ENCODE measurements at places on chromosomes 2 and 18.
A peak's percentile ranks its signal among the peaks of the same experiment; 100 is the strongest.

DNA sequence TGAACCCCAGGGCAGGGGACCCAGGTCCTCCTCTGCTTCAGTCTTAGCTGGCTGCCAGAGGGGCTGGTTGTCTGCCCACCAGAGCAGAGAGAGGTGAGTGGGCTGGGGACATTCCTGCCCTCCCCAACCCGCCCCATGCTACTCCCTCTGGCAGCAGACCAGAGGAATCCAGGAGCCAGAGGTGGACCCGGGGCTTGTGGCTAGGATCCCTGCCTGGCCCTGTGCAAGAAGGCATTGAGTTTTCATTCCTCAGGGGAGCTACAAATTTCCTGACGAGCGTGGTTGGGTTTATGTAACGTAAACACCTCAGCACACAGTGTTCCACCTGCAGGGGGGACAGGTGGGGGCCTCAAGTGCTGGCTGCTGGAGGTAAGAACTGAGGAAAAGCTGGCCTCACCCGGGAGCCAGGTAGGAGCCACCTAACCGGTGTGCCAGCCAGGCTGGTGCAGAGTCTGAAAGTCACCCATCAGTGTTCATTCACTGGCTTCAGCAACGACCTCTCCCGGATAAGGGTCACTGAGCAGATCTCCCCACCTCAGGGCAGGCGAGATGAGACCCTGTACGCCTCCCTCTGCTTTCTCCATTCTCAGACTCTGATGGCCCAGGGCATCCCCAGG, 246.8 kb downstream of the DYSF start:
- DNase-seq, result no peak

DNA sequence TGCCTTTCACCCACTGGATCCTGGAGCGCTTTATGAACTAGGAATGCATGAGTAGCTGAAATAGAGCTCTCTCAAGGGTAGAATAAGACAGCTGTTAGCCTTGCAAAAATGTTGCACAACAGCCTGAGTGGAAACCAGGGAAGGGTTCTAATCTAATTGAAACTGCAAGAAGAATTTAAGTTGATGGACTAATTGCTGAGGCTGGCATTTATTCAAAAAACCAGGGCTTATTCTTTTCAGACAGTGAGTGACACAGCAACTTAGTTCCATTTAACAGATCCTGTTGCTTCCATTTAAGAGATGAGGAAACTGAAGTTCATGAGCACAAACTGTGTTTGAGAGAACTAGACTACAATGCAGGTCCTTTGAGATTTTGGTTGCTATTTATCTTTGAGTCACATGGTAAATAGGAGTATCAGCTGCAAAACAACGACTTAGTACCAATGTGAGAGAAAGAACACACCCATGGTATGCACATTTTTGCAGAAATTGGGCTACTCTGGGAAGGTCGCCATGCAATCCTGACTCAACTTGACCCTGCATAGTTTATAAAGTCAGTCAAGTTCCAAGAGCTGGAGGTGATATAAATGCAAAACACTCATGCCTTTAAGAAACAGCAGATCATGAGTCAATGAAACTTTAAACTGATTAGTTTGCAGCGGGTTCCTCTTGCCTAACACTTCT, 76.4 kb upstream of the PARD3B start:
- no peak for DNase-seq

- no peak for DNase-seq
Observed at GRCh38 chr18:62461591-62461990, 61.2 kb upstream of the ZCCHC2 start.

DNA sequence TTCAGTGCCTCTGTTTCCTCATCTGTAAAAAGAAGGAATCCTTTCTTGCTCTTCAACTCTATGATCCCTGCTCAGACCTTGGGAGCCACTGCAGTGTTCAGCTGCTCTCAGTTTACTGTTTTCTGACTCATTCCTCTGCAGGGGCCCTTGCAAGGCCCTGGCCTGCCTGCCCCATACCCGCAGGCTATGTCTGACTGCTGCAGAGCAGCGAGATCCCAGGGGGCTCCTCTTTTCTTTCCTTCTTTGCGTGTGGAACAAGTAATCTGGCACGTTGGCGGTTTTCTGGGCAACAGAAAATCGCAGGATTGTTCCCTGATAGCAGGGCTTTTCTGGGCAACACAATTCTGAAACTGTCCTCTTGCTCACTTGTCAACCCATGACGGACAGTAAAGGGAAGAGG, 376.0 kb downstream of the DCC start:
- no peak for DNase-seq

- DNase-seq, result peak; percentile 61
Observed at GRCh38 chr18:23231340-23232021, 96.2 kb downstream of the CABLES1 start.

- no peak for DNase-seq
Observed at GRCh38 chr2:98043101-98043500, 43.9 kb upstream of the VWA3B start.

DNA sequence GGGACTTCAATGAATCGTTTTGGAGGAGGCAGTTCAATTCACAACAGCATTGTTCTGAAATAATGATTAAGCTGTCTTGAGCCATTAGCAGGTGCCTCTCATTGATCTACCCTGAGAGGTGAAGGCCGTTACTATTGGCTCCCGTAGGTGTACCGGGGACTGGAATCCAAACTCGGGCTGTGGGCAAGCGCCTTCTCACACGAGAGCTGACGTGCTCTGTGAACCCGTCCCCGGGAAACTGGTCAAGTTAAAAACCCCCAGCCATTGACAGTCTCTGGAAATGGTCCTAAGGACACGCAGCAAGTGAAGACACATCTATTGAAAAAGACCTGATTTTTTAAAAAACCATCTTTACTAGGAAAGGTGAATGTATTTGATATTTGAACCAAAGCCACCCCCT, 8.1 kb upstream of the NFATC1 start:
- no peak for DNase-seq

- no peak for DNase-seq
Observed at GRCh38 chr2:1848599-1848995, 104.3 kb upstream of the PXDN start.

DNA sequence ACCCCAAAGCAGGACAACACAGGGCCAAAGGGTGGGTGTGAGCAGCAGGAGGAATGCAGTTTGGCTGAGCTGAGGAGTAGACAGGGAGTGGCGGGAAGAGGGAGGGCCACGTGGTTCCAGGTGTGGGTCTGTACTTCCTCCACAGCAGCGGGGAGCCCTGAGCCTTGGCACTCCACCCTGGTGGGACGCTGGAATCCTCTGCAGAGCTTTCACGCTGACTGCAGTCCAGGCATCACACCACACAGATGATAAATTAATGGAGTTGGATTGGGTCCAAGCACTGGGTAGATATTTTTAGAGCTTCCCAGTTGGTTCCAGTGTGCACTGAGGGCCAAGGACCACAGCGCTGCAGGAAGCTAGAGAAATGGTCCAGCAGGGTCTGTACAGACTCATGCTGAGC, 67.0 kb upstream of the TMEM200C start:
- no peak for DNase-seq

DNA sequence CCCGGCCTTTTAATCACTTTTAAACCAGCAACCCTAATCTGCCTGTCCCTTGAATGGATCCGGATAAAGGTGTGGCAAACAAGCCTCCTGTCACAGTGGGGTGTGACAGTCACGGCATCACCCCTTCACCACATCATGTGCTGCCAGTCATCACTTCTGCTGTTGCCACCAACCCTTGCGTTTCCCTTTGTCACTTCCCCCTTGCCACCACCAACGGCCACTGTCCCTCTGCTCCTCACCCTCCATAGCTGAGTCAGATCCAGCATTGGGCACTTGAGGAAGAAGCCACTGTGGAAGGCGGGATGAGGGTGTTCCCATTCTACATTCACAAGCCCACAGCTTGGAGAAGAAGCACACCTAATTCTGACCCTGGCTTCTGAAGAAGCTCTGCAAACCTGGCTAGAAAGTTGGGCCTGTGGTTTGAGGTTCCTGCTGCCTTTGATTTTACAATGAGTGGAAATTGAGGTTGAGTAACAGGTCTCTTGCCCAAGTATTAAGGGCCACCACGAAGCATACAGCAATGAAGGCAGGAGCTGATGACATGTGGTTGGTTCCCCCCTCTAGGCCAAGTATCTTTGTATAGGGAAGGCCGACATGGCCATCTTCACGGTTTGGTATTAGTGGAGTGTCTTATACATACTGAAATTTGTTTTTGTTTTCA, 22.9 kb upstream of the DARS1 start:
- DNase-seq, result peak; percentile 24

DNA sequence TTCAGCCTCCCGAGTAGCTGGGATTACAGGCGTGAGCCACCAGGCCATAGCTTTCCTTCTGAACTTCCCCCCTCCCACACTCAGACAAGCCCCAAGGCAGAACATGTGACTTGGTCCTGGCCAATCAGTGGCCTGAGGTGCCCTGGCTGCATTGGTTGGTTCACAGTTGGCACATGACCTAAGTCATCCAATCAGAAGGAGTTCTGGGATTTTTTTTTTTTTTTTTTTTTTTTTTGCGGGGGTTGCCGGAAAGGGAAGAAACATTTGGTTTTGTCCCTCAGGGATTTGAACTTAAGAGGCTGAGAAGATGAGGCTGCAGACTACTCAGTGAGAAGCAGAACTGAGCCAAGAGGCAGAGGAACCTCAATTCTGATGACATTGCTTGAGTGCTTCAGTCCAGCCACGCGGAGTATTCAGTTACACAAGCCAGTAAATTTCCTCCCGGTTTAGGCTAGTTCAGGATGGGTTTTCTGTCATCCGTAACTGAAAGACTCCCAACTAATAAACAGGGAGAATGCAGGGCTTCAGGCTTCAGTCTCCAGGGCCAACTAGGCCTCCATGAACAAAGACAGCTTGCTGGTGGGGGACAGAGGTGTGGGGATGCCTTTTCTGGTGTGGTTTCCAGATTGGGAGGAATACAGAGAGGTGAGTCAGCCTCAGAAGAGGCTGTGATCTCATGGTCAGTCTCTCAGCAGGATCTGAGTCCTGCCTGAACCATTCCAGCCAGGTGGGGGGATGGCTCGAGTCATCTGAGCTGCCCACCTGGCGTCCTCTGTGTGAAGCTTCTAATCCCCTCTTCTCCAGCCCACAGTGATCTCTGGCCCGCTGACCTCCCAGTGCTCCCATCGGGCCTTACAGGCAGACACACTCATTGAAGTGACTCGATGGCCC, 9.2 kb downstream of the PTMA start:
- DNase-seq, result no peak

- no peak for DNase-seq
Observed at GRCh38 chr2:217168496-217168895, 308.6 kb upstream of the TNP1 start.

DNA sequence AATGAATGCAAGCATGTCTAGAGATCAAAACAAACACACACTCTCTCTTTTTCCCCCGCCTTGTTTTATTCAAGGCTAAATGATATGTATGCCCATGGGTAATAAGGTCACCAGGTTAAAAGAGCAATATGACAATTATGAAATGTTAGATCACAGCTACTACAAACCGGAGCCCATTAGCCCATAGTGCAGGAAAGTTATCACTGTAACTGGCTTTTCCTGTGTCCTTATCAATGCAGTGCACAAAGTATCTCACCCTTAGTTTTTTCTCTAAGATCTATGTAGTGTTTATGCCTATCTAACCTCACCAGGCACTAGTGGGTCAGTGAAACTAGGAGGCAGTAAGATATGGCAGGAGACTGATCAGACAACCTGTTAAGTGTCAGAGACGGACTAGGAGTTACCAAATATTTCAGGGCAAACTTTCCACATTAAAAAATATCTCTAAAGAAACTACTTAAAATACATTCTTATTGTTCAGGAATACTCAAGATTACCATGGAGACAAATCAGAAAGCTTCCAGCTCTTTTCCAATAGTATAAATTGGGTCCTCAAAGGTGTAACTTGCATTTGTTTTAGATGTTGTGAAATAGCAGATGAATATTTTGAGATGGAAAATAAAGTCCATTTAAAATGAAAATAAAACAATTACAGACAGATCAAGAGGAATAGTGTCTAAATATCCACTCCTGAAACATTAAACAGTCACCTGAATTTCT, 282.2 kb downstream of the EXOC6B start:
- DNase-seq, result no peak

GRCh38 chr18:45155526-45155925, 459.8 kb upstream of the SLC14A2 start:
- no peak for DNase-seq

DNA sequence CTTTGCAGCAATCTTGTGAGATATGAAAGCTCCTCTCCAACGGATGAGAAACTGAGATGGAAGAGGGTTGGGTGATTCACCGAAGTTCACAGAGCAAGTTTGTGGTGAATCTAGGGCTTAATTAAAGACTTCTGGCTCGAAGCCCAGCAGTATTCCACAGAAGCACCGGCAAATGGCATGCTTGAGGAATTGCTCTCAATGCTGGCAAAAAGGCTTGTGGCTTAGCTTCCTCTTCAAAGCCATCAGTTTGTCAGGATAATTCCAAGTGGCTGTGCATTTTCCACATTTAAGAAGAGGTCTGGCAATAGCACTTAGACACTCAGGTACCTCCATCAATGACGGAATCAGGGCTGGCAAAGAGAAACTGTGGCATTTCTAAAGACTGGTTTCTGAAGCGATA, 98.7 kb upstream of the SLC66A3 start:
- DNase-seq, result no peak

DNA sequence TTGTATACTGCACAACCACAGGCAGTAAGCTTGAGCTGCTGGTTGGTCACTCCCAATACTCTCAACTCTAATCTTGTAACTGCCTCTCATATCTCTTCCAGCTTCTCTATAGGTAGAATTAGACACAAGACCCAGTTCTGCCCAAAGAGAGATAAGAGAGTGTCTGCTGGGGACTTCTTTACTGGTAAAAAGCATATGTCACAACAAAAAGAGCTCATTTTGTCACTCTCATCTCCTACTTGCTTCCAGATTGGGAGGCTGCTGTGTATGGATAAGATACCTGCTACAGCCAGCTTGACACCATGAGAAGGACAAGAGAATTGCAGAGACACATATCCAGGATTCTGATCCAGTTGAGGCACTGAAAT, 165.2 kb downstream of the PTH2R start:
- no peak for DNase-seq

DNA sequence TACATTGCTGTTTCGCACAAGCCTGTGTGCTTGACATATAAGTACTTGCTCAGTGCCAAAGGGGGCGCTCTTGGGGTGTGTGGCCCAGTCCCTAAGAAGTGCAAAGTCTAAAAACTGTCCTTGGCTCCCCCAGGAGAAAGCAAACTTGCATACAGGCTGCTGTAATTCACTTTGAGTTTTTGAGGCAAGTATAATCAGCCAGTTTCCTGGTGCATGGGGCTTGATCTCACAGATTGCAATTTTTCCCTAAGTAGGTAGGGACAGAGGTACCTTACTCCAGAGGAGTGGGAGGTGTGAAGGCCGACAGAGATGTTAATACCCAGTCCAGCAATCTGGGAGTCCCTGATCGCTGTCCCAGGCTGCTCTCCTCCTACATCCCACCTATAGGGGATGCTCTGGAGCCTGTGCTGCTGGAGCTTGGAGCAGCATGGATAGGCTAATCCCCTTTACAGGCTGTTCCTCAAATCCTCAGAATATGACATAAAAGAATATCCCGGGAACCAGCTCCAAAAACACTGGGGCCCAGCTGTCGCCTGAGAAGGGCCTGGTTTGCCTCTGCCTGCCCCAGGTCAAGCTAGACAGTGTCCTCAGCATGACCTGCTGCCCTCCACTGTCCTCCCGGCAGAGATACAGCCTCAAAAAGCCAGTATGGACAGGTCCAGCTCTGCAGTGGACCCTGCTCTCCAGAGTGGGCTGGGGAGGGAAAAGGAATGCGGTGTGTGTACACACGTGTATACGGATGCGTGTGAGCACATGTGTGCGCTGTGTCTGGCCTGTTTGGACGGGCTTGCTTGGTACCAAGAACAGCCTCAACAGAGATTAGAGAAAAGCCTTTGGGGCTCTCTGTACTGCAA, 136.5 kb upstream of the HAAO start:
- no peak for DNase-seq
